Kidney (tissue), 22 donors: ENCODE measurements at places on chromosomes 11 and 22.
A peak's percentile ranks its signal among the peaks of the same experiment; 100 is the strongest.

DNA sequence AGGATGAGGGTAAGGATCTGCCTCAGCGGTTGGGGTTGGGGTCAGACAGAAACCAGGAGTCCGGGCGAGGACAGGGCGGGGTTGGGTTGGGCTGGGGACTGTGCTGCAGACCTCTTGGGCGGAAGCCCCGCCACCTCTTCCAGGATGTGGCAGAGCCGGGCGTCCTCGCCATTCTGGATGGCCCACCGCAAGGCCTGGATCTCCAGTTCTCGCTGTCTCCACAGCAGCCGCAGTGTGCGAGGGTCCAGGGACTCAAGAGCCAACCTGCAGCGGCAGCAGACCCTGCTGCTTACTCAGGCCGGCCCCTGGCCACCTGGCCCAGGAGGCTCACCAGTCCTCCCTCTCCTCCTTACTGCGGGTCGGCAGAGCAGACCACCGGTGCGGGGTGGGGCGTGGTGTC, 2.0 kb downstream of the LMNTD2 start:
- no peaks in the 10 kb centered on the region for H3K27me3 ChIP-seq
- no peak overlapping the region for H3K27ac ChIP-seq
- no peaks in the 10 kb centered on the region for H3K36me3 ChIP-seq
- no peaks in the 10 kb centered on the region for H3K4me1 ChIP-seq
- H3K4me3 ChIP-seq: no peak overlapping the region

- no peak overlapping the region for H3K4me3 ChIP-seq
- no peaks in the 10 kb centered on the region for H3K36me3 ChIP-seq
- H3K27ac ChIP-seq: no peak overlapping the region
- no peak for DNase-seq
These were observed 85.2 kb upstream of the SCUBE2 start for GRCh38 chr11:9176550-9176949.

- H3K4me1 ChIP-seq: no peaks in the 10 kb centered on the region
- DNase-seq: no peak
- H3K4me3 ChIP-seq: no peak overlapping the region
- H3K27ac ChIP-seq: no peak overlapping the region
- no peaks in the 10 kb centered on the region for H3K36me3 ChIP-seq
These were observed 17.2 kb upstream of the BSX start for GRCh38 chr11:122998727-122999366.

DNA sequence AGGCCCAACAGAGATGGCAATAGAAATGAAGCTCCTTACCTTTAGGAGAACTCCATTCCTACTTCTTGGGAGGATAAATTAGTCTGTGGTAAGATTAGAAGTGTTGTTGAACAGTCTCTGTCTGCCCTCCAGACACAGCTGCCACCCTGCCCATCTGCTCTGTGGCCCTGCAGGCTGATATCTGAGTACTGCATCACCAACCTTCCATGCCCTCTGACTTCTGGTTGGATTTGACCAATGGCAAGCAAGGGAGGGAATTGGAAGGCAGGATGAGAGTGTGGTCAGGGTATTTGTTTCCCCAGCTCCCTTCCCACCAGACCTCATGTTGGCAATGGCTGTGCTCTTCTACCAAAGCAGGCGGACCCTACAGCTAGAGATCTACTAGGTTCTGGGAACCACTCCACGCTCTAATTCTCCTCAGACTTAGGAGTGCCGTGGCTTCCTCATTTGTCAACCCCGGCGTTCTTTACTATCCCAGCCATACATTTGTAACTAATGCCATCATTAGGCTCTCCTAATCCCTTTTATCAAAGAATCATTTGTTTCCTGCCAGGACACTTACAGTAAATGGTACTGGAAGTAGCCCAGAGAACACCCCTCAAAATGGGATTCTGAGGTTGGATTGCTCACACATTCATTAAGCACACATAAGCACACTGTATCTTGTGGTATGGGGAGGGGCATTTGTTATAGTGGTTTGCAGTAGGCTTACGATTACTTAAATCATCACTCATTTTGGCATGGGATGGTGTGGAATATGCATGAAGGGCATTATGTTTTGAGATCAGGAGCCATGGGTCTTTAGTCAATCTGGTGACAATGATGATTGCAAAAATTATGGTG, 35.4 kb upstream of the CD44 start:
- H3K27me3 ChIP-seq: no peaks in the 10 kb centered on the region
- no peak overlapping the region for H3K4me3 ChIP-seq
- no peaks in the 10 kb centered on the region for H3K4me1 ChIP-seq
- H3K27ac ChIP-seq: no peak overlapping the region
- no peaks in the 10 kb centered on the region for H3K36me3 ChIP-seq
- DNase-seq: no peak

DNA sequence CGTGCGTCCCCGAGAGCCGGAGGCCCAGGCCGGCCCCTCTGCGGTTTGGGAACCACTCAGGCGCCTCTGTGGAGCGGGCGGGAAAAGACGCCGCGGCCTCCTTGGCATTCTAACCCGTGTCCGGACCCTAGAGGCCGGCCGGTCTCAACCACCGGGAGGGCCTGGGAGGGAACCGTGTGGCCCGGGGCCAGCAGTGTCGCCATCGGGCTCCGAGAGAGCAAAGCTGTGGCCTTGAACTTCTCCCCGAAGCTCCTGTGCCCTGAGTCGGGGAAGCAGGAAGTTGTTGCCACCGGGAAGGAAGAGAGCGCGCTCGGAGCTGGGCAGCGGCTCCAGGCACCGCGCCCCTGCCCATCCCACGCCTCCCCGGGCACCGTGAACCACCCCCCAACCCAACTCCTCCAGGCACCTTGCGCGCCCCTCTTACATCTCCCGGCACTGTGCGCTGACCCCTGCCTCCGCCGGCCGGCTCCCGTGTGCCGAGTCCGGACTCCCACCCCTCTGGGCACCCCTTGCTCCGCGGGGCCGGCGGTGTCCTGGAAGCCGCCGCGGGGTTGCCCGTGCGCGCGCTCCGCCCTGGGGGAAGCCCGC, 80.0 kb upstream of the PPARA start:
- no peak for DNase-seq
- H3K27me3 ChIP-seq: no peaks in the 10 kb centered on the region
- peaks cover 22% of the 10 kb centered on the region for H3K4me1 ChIP-seq
- no peaks in the 10 kb centered on the region for H3K36me3 ChIP-seq
- peak overlapping the region; percentile 35 for H3K4me3 ChIP-seq
